ENCODE measurements at places on chromosomes 1 and 21.

DNA sequence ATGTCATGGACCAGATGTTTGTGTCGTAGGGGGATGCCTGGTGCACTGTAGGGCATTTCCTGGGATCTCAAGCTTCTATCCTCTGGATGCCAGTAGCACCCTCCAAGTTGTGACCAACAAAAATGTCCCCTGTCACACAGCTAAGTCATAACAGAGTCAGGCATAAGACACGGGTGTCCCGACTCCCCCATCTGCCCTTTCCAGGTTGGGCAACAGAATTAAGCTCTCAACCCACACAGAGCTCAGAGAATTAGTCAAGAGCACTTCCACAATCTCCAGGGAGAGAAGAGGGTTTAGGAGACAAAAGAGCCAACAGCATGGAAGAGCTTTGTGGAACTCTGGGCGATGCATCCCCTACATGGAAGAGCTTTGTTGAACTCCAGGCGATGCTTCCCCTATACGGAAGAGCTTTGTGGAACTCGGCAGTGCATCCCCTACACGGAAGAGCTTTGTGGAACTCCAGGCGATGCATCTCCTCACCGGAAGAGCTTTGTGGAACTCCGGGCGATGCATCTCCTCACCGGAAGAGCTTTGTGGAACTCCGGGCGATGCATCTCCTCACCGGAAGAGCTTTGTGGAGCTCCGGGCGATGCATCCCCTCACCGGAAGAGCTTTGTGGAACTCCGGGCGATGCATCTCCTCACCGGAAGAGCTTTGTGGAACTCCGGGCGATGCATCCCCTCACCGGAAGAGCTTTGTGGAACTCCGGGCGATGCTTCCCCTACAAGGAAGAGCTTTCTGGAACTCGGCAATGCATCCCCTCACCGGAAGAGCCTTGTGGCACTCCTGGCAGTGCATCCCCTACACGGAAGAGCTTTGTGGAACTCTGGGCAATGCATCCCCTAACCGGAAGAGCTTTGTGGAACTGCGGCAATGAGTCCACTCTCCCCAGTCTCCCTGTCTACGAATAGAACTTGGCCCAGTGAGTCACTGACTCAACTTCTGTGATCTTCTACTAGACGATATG is 422.7 kb downstream of the KIF26B start:
- DNase-seq, result no peak

DNA sequence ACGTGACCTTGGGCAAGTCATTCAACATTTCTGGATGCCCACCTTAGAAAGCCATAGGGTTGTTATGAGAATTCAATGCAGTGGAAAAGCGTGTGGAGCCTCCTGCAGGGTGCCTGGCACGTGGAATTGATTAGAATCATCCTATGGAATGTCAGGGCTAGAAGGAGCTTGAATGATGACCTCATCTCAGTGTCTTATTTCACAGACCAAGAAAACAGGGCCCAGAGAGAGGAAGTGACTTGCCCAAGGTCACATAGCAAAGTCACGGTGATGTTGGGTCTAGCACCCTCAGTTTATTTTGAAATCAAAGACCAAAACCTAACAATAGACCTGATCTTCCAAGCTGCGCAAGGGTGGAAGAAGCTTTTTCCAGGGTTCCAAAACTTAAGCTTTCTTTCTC is 6.0 kb downstream of the TRABD2B start:
- no peak for DNase-seq

DNA sequence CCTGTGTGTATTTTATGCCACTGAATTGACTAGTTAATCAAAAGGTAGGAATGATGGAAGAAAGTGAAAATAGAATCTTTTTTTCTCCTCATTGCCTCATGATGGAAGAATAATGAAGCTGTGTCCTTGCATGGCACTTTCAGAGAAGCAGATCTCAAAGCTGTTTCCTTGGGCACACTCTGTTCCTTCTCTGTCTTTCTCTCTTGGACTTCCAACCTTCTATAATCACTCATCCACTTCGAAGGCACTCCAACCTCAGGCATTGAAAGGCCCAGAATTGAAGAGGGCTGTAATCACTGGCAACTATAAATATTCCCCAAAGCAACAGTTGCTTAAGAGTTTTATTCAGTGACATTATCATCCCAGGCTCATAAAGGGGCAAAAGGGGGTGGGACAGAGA is 31.1 kb upstream of the DNASE2B start:
- DNase-seq, result no peak

DNA sequence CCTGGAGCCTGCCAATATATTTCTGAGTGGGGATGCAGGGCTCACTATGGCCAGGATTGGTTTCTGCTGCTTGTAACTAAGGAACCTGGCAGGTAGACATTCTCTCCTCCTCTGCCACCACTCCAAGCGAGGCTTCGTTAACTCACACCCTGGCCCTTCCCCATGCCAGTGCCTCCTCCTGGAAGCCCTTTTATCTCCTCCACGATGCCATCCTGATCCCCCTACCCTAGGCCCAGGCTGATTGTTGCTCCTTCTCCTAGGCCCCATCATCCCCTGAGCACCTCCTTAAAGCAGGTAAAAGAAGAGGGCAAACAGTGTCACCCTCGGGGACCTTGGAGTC is 118.5 kb downstream of the DMRTB1 start:
- DNase-seq, result no peak

GRCh38 chr1:1196431-1197187 is 9.8 kb downstream of the TNFRSF18 start:
- DNase-seq, result no peak

- DNase-seq, result no peak
These were observed 90.5 kb downstream of the SPATA17 start for GRCh38 chr1:217721692-217722091.

DNA sequence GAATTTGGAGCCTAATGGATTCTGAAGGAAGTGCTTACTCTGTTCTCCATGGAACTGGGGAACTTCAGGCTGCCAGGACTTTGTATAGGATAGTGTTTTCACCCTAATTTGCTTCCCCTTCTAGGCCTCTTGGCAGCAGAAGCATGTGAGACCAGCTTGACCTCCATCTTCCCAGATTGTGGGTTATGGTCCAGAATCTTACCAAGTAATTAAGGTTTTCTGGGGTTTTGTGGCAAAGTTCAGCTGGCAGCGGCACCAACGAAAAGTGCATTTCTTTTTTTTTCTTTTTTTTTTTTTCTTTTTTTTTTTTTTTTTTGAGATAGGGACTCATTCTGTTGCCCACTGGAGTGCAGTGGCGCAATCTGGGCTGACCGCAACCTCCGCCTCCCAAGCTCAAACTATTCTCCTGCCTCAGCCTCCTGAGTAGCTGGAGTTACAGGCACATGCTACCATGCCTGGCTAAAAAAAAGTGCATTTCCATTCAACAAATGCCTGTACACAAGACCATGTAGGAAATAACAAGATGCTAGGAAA is 3.4 kb upstream of the BMP8A start:
- no peak for DNase-seq

DNA sequence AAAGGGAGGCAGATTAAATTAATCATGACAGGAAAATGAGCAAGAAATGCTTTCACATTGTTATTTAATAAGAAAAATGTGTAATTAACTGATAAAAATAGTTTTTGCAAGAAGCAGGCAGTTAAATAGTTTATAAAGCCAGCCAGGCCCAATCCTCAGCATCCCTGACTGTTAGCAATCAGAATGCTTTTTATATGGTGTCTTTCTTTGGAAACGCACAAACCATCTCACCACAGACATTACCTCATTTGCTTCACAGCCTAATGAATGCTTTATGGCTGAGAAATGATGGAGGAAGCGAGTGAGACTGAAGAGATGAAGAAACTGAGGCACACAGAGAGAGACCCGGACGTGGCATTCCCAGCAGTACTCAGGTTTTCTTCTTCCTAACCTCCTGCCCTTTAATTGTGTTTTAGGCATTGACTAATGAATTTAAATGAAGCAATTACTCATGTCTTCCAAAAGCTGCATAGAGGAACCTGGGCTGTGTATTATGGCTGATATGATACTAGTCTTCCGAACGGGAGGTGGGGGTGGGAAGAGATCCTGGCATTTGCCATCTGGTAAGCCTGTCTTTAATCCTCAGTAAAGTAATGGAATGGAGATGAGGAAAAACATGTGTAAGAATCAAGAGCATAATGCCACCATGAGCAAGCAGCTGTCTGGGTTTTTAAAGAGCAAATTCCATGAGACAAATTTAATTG is 116.1 kb upstream of the LMO4 start:
- no peak for DNase-seq
